ENCODE measurements at places on chromosomes 16 and 17.

DNA sequence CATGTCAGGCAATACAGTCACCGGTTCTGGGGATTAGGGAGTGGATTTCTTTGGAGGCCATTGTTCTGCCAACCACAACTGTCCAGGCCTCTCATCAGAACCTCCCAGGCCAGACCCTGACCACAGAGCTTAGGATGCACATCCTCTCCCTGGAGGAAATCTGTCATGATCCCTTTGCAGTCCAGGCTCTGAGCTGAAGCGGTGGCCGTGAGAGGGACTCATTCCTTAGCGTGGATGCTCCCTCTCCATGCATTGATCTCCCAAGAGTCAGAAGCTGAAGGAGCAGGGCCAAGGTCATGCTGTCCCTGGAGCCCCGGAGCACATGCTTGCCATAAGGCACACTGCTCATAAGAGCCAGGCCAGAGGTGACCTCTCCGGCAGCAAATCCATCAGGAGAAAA is 181.4 kb downstream of the COPRS start:
- no peak for DNase-seq

DNA sequence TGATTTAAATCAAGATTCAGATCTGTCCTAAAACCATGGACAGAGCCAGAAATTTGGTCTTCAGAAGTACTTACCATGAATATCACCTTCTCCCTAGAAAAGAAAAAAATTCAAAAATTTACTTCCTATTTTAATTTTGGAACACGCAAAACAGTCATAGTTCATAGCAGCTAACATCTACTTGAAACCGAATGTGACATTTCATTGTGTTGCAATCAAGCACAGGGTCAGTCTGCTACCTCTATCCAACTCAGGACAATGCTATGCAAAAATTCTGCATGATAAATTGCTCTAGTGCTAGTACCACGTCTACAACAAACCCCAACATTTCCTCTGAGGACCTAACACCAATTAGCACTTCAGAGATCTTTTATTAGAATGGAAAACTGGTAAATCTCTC is 7.7 kb downstream of the JPT1 start:
- no peak for DNase-seq

- DNase-seq, result no peak
Measured at GRCh38 chr17:759964-760363, 7.9 kb upstream of the GEMIN4 start.

DNA sequence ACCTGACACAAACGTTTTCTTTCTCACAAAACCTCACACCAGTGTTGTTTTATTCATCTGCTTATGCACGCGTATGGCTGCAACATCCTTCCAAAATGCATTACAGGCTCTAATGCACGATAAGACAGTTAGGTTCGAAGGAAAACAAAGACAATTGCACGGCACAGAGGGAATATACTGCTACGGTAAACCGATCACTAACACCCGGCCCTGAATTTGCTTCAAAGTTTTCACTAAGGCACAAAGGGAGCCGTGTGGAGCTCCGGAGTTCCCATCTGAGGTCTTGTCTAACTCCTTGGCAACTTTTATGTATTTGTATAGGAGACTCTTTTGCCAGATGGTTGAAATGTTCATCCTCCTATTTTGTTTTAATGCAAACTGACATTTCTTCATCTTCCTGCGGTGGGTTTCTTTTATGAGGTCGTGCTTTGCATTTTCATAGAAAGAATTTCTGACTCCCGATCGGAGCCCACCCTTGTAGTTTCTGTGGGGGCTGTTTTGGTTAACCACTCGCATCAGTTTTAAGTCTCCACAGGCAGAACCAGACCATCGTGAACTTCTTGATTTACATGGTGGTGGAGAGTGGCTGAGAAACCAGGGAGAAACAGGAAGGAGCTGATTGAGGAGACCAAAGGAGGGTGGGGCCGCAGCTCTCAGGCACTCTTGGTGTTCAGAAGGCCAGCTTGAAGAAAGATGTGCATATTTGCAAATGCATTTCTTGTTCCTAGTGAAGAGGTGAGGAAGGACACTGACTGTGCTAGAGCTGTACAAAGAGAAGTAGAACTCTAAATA is 516.8 kb downstream of the MAF start:
- no peak for DNase-seq

- DNase-seq, result no peak
Measured at GRCh38 chr16:90077757-90078578, 837 bp upstream of the PRDM7 start.

GRCh38 chr16:57026778-57027062 is 37.4 kb downstream of the NLRC5 start:
- DNase-seq, result no peak

- DNase-seq, result peak; percentile 45
Measured at GRCh38 chr17:12667299-12667958, 1.7 kb downstream of the MYOCD start.

DNA sequence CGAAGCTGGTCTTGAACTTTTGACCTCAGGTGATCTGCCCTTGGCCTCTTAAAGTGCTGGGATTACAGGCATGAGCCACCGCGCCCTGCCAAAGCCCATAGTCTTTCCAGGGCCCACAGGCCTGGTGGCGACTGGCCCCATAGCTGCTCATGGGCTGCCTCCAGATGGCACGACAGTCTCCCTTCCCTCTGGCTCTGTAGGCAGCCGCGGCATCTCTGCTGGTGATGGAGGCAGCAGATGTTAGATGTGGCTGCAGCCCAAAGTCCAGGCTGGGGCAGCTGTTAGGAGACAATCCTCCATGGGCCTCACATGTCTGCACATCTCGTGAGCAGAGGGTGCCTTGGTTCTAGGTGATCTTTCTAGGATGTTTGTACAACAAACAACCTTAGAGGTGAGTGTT is 69.7 kb upstream of the DNAJA2 start:
- DNase-seq, result no peak

- no peak for DNase-seq
Measured at GRCh38 chr16:87644596-87644995, 42.3 kb downstream of the JPH3 start.

- peak; percentile 73 for DNase-seq
Measured at GRCh38 chr16:87203060-87203656, 114.0 kb downstream of the C16orf95 start.

DNA sequence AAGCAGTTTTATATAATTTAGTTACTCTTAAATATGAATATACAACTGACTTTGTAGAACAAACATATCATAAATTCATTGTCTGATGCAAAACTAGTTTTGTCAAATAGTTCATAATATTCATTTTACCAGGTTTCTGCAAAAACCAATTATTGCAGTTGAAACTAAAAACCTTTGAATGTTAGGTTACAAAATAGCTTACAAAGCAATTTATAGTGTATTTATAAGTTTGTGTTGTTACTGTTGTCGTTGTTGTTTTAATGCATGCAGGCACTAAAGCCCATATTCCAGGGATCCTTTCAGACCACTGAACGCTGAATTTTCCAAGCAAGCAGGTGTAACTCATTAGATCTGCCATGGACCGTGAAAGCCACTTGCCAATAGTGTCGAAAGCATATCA is 427.6 kb downstream of the ZFHX3 start:
- no peak for DNase-seq

- DNase-seq, result peak; percentile 53
Measured at GRCh38 chr17:51258756-51259563, 889 bp downstream of the MBTD1 start.

GRCh38 chr17:50640686-50641351 is 6.1 kb downstream of the ABCC3 start:
- DNase-seq, result peak; percentile 31

Measured in left hindlimb (tissue), 1 donor.